ENCODE measurements at places on chromosomes 11 and 22. TPM values are rescaled to one million over a fixed set of nuclear protein-coding genes. Genes with fewer than 3 reads are reported as not detected.

Gene CXCR5
- 2.5 TPM for total RNA-seq

GRCh38 chr11:127044535-127044934 lies 44.0 kb upstream of the KIRREL3 start:
- DNase-seq = no peak

GRCh38 chr11:32100495-32100894 lies 9.6 kb downstream of the RCN1 start:
- no peak for DNase-seq

DNA sequence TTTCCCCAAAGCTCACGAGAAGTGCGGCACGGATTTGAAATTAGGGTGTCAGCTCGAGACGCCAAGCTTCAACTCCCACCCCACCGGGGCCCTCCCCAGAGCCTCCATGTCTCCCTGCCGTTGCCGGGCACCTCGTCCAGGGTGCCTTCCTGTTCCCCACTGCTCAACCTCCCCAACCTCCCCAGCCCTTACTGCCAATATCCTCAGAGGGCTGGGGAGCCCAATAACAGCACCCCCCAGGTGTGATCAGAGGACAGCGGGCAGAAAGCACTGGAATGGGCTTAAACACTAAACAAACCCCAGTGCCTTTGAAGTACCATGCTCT lies 1336.4 kb downstream of the TBC1D22A start:
- DNase-seq = no peak

GRCh38 chr11:118276422-118276821 lies 12.3 kb upstream of the MPZL2 start:
- DNase-seq = no peak

Data from transverse colon (tissue), 4 donors.